ENCODE measurements at places on chromosomes 16 and 17. TPM values are rescaled to one million over a fixed set of nuclear protein-coding genes. Genes with fewer than 3 reads are reported as not detected.

Gene APOH
- total RNA-seq = not detected

DNA sequence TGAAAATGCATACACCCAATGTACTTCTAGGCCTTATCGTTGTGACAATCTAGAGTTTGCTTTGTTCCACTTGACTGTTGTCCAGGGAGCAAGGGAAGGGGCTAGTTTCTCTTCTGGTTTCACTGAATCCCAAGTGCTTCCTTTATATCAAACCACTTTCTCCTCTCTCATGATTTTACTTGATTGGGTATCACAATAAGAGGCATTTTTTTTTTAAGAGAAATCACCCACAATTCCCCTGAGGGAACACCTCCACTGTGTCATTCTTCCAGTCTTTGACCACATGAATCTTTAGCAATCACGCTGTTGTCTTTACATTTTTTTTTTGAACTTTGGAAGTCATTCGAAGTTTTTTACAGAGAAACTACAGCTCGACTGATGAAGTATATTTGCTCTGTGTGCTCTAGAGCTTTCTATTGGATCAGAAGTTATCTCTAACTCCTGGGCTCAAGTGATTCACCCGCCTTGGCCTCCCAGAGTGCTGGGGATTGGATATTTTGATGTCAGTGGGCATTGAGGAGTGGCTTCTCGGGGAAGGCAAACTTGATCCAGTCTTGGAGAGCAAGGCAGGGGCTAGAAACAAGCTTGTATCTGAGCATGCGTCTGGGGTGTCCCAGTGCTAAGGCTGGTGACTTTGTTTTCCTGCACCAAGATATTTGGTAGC, 3.0 kb downstream of the CDH1 start:
- DNase-seq = no peak

- DNase-seq = no peak
Observed at GRCh38 chr16:74574146-74574545, 32.8 kb downstream of the GLG1 start.

DNA sequence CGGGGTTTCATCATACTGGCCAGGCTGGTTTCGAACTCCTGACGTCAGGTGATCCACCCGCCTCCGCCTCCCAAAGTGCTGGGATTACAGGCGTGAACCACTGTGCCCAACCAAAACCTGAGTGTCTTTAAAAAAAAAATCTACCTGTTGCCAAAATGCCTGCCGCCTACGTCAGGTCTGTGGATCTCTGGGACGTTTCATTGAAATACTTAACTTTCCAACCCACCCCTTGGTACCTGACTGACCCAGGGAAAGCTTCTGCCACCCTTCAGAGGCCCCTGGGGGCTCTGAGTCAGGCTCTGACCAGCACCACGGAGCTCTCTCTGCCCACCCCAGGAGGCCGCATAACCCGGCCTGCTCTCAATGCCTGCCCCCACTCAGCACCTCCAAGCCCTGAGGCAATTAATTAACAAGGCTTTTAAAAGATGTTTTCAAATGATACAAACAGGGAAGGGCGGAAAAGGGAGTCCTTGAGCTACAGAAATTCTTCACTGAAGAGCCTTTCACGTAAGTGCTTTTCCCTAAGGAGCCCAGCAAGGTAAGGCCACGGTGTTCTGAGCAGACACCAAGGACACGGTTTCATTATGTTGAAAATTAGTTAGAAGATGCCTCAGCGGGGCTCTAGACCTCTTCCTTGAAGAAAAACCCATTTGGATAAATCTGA, 29.3 kb upstream of the GSG1L start:
- no peak for DNase-seq

Gene HOXB13
- not detected for total RNA-seq

DNA sequence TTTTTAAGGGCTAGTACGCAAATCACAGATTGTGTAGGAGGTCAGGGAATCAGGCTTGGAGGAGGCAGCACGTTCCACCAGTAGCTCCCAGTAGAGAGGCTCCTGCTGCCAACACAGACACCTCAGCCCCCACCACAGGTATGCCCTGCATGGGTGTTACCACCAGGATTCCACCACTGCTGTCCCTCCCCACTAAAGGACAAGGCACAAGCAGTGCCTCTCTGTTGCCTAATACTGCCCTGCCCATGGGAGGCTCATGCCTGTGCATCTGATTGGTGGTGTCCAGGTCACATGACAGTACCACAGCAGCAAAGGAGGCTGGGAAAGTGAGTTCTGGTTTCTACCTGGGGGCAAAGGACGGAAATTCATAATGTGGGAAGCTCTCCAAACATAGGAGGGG, 33.6 kb upstream of the CACNG4 start:
- no peak for DNase-seq

Gene PRAC2
- not detected for total RNA-seq
